SW 1271 (cell line): ENCODE measurements at places on chromosomes 6 and 20.

DNA sequence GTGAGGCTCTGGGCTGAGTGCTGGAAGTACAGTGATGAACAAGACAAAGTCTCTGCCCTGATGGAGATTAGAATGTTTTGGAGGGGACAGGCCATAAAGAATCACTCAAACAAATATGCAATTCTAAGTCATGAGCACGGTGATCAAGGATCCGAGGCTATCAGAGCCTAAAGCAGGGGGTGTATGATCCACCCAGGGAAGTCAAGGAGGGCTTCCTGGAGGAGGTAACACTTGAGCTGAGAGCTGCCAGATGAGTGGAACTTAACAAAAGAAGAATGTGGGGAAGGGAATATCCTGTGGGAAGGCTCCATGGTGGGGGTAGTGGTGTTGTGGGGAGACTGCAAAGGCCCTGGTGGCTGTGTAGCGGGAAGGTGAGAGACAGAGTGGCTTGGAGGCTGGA, 12.2 kb downstream of the BPIFB4 start:
- no peak for DNase-seq

DNA sequence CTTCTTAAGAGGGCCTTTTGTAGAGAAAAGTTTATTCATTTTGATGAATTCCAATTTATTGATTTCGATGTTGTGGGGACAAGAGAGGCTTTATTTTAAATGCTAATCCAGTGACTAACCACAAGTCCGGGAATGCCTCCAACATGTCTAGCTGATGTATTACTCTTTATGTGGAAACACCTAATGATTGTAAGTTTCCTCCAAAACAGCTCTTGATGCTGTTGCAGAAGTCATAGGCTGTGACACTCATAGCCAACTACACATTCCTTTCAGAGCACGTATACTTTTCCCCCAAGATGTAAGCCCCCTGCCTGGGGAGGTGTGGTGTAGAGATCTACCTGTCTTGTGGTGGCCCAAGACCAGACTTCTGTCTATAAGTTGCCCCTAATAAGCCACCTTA, 61.3 kb upstream of the RNF24 start:
- peak; percentile 27 for DNase-seq

GRCh38 chr6:15481390-15482291, 181.2 kb downstream of the DTNBP1 start:
- no peak for DNase-seq

DNA sequence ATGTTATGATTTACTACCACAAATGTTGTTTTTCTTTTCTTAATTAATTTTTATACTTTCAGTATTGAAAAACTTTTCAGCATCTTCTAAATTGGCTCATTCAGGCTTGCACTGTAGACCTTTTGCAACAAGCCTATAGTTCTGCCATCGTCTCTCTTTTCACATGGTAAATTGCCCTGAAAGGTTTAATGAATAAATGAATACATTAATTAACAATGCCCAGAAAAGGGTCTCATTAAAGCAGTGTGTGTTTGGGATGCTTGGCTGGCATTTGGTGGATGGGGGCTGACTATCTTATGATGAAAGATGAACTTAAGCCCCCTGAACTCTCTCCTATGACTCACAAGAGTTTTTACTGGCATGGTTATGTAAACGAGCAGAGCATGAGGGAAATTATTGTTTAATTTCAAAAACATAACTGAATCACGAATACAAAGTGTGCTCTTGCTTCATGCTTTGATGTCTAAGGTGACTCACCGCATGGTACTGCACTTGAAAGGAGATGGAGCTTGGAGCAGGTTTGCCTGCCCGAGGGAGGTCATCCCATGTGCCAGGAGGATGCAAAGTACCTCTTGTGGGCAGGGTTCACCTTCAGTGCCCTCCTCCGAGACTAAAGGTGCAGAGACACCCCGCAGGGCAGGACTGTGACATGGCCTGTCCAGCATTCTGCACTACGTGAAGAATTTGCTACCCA, 13.8 kb upstream of the PCK1 start:
- no peak for DNase-seq

GRCh38 chr6:96195272-96195671, 179.5 kb downstream of the FUT9 start:
- no peak for DNase-seq
